CD8-positive, alpha-beta memory T cell (primary cell): ENCODE measurements at places on chromosomes 13 and 19. TPM values are rescaled to one million over a fixed set of nuclear protein-coding genes. Genes with fewer than 3 reads are reported as not detected.

Gene CRX
- not detected for polyA plus RNA-seq

Gene ACP5
- polyA plus RNA-seq: 11.8 TPM

Gene TRPM4
- polyA plus RNA-seq: not detected

- no peak for DNase-seq
Measured at GRCh38 chr13:110398564-110399507, 91.8 kb downstream of the COL4A2 start.

DNA sequence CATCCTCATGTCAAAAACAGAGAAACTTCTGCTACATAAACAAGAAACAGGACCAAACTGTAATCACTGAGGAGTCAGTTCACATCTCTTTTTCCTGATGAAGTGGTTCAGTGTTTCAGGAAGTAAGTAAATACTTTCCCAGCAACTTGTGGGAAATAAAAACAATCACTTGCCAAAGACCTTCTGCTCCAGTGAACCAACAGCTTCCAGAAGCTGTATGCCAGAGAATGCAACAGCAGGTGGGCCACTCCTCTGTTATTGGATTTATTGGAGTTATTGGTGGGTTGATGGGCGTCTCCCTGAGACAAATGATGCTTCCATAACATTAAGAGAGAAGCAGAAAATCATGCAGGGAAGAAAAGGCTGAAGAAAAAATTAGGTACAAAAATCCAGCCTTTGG is 9.9 kb downstream of the SLC6A16 start:
- no peak for DNase-seq

GRCh38 chr13:51905787-51906186 is 44.0 kb downstream of the CCDC70 start:
- no peak for DNase-seq

Gene ZNF571
- polyA plus RNA-seq: 5.9 TPM

GRCh38 chr19:35514282-35514809 is 897 bp upstream of the DMKN start:
- no peak for DNase-seq

DNA sequence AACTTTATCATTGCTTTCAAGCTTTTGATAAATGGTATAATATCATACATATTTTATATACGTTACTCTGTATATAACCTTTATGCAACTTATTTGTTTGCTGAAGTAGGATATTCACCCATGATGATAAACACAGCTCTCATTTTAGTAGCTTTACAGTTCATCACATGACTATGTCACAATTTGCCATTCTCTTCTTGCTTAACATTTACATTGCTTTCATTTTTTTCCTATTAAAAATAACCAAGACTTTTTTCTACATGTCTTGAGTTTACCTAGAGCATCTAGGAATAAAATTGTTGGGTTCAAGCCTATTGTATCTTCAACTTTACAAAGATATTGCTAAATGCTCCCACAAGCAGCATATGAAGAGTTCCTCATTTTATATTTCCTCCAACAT is 54.0 kb downstream of the KCNRG start:
- DNase-seq: no peak

GRCh38 chr13:114140131-114140905 is 7.9 kb upstream of the RASA3 start:
- peak; percentile 76 for DNase-seq

Gene MYO1F
- polyA plus RNA-seq: 161 TPM

Gene ZNF626
- 17.4 TPM for polyA plus RNA-seq

DNA sequence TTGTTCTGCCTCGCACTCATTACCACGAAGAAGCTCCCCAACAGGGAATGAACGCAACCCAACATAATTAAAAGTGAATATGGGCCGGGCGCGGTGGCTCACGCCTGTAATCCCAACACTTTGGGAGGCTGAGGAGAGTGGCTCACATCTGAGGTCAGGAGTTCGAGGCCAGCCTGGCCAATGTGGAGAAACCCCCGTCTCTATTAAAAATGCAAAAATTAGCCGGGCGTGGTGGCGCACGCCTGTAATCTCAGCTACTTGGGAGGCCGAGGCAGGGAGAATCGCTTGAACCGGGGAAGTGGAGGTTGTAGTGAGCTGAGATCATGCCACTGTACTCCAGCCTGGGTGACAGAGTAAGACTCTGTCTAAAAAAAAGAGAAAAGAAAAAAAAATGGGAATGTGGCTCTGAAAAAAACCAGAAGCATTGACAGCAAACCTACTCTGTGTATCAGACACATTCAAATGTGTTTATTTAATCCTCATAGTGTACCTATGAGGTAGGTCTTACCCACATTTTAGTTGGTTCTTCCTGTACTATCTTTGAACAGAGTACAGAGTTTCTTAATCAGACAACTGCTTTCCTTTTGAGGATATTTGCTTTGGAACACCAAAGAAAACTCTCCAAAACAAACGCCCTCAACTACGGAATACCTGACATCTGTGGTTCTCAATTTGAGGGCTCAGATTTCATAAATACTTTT is 70.0 kb downstream of the NUFIP1 start:
- no peak for DNase-seq

DNA sequence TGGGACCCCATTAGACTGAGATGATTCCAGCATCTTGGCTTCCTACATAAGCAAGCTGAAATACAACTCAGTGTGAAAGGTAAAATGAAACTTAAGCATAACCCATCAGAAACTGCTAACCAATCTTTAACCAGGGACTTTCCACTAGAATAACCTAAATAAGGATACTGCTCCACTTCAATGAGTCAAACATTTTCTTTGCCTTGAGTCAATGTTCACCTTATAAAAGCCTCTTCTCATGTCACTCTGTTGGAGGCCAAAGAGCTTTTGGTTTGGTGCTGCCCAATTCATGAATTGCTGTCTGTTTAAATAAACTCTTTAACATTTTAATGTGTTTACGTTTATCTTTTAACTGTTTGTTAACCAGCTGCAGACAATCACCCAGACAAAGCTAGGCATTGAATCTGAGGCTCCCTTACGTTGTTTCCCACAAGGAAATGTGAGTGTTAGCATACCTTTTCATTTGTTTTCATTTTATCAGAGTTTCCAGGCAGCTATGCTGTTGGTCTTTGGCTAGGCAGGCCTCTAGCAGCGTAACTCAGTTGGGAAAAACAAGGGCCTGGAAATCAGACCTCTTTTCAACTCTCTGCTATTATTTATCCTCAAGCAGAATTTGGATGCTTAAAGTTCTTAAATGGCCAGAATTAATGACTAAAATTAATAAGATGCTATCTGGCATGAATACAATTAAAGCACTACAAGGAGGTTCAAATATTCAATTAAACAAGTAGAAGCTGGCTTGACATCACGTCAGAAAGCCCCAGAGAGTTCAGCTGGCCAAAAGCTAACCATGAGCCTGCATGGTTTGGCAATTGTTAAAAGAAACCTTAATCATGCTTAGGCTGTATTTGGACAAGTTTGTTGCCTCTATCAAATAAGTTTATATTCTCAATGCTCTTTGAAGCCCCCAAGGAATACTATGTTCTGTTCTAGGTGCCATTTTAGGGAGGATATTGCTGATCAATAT is 200.2 kb downstream of the DCLK1 start:
- DNase-seq: no peak
